CD8-positive, alpha-beta memory T cell (primary cell): ENCODE measurements at places on chromosomes 7 and 10.

GRCh38 chr7:142796001-142796500, 25.3 kb downstream of the PRSS2 start:
- no peak for DNase-seq

DNA sequence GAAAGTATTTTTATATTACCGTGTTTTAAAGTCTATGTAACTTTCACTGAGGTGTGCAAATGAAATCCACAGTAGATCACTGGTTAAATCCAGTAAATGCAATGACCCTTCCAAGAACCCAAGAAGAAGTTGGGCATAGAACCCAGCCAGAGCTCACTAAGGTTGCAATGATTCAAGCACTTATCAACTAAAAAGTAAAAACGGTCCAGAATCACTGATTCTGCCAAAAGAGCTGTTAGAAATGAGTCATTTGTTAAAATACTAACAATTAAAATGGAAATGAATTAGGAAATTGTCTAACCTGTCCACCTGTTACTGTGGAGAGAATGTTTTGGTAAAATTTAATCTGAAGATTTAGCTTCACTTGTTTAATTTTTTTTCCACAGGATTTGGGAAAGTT, 74.4 kb downstream of the ANK3 start:
- DNase-seq = no peak

DNA sequence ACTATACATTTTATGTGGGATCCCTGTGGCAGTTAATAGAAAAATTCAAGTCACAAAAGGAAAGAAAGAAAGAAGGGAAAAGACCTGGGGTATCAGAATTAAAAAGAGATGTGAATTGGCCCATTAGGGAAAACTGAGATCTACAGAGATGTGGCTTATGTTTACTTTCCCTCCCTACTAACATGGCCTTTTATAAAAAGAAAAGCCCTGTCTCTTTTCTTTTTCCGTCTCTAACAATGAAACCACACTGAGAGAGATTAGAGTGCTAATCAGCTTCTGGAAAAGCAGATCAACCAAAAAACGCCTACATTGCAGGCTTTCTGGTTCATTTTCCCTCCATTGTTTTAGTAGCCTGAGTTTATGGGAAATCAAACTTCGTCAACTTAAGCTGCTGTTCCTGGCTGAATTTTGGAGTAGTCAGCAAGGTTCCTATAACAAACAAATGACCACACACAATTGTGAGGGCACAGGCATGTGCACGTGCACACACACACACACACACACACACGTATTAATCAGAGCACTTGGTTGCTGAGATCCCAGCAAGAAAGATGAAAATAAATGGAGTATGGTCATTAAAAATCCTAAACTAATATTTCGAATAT, 235.1 kb downstream of the SORCS1 start:
- DNase-seq = no peak

- no peak for DNase-seq
Measured at GRCh38 chr10:16952610-16953009, 135.4 kb upstream of the RSU1 start.

GRCh38 chr7:17713584-17713983, 226.7 kb downstream of the SNX13 start:
- no peak for DNase-seq

DNA sequence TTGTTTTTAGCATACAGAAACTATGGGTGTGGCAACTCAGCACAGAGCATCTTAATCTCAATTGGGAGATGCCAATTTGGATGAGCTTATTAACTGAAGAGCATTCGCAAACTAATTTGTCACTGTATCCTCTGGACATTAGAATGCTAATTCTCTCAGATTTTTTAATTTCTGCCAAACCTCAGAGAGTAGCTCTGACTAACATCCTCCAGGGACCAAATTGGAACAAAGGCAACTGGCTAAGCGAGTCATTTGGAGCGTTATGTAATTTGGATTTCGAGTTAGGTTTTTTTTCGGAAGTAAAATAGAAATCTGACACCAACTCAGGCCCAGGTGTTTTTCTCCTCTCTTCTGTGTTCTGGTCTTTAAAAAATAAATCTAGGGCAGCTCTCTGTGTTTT, 201.9 kb downstream of the BMPER start:
- no peak for DNase-seq

- no peak for DNase-seq
Measured at GRCh38 chr7:113128031-113128430, 9.7 kb upstream of the SMIM30 start.

GRCh38 chr7:17185690-17186070, 112.8 kb upstream of the AHR start:
- DNase-seq = no peak

DNA sequence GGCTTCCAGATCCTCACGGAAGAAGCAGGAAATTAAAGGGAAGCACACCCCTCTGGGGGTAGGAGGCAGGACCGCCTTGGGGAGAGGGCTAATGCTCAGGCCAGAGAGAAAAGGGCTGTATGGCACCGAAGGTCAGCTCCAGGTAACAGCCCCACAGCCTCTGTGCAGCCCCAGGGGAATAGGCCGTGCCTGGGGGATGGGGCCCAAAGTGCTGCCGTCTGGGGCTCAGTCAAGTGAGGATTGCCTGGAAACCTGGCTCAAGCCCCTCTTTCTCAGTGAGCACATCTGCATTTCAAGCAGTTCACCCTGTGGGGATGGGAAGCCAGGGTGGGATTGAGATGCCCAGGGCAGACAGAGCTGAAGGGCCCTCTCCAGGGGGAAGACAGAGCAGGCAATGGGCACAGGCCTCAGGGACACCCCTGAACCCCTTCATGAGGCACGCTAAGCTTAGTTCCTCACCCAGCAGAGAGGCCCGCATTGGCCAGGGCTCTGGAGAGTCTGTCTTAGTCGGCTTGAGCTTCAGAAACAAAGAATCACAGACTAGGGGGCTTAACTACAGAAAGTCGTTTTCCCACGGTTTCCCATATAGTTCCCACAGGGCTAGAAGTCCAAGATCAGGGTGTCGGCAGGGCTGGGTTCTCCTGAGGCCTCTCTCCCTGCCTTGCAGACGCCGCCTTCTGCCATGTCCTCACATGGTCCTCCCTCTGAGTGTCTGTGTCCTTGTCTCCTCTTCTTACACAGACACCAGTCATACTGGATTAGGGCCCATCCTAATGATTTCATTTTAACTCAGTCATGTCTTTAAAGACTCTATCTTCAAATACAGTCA, 118.2 kb downstream of the PTPN20 start:
- no peak for DNase-seq

- DNase-seq = no peak
Measured at GRCh38 chr10:66852811-66853210, 73.0 kb upstream of the LRRTM3 start.

GRCh38 chr7:11625669-11626068, 206.3 kb downstream of the THSD7A start:
- no peak for DNase-seq

DNA sequence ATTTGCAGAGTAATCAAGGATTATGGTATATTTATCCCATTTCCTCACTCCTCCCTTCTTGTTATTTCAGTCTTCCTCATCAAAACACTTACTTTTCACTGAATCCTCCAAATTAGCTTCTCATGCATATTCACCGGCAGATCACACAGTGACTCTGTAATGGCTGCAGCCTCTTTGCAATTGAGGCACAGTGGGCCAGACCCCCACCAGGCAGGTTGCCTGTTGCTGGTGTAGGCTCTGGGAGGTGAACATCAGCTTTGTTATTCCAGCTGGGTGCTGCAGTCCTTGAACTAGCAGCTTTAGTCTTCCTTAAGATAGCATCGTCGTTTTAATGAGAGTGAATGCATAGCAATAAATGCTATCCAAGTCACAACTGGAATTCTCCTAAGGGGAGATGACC, 449.3 kb downstream of the CNTNAP2 start:
- DNase-seq = no peak

GRCh38 chr7:102193806-102194205, 92.9 kb upstream of the SH2B2 start:
- no peak for DNase-seq

- peak; percentile 61 for DNase-seq
Measured at GRCh38 chr7:2894118-2894940, 50.2 kb upstream of the GNA12 start.

DNA sequence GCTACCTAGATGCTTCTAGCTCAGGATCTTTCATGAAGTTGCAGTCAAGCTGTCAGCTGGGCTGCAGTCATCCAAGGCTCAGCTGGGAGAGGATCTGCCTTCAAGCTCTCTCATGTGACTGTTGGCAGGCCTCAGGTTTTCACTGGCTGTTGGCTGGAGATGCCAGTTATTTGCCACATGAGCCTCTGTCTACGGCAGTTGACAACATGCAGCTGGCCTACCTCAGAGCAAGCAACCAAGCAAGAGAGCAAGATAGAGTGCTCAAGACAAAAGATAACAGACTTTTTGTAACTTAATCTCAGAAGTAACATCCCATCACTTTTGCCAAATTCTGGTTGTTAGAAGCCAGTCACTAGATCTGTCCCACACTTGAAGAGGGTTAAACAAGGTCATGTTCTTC, 125.8 kb downstream of the TPST1 start:
- no peak for DNase-seq

GRCh38 chr7:86932038-86932512, 127.4 kb downstream of the ELAPOR2 start:
- DNase-seq = no peak

GRCh38 chr7:155893176-155893575, 80.9 kb upstream of the SHH start:
- no peak for DNase-seq

- no peak for DNase-seq
Measured at GRCh38 chr10:97174941-97175340, 10.8 kb downstream of the SLIT1 start.

GRCh38 chr7:139825666-139826290, 3.3 kb upstream of the TBXAS1 start:
- no peak for DNase-seq

DNA sequence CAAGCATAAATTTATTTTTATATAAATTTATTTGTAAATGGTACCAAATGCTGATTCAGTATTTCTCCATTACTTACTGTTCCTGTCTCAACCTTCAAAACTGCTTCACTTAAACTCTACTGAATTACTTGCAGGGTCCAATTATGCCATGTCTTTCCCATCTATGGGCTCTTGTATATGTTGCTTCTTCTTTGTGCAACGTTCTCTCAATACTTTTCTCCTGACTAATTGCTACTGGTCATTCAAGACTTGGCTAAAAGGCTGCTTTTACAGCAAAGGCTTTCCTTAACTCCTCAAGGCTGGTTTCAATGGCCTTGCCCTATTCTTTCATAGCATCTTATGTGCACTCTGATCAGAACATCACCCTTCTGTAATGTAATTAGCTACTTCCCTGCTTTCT, 67.9 kb downstream of the RNLS start:
- DNase-seq = no peak

- DNase-seq = no peak
Measured at GRCh38 chr10:5744849-5745248, 60.2 kb downstream of the TASOR2 start.

GRCh38 chr10:61286686-61287085, 166.5 kb downstream of the TMEM26 start:
- no peak for DNase-seq

- no peak for DNase-seq
Measured at GRCh38 chr7:143493751-143494150, 16.1 kb downstream of the TAS2R41 start.

GRCh38 chr10:89503151-89503550, 32.2 kb downstream of the SLC16A12 start:
- no peak for DNase-seq

DNA sequence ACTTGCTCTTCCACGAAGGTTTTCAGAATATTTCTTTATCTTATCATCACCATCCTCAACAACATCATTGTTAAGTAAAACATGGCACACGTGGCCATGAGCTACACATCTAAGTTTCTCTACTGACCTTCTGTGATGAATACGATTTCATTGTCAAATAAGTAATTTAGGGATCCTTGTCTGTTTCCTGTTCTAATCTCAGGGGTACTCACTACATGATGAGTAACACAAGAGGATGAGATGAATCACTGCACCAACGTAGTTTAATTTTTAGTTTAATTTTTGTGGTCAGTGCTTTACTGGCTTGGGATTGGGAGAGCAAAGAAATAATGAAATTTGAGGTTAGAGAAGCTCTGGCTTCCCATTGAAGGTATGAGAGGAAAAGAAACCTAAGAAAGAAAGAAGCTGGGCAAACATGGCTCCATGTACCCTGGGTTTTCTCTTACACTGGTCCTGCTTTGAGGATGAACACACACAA, 461.9 kb upstream of the KLF6 start:
- DNase-seq = no peak

- no peak for DNase-seq
Measured at GRCh38 chr7:132029369-132030085, 473.1 kb upstream of the PODXL start.

GRCh38 chr10:105981679-105982078, 1182.8 kb downstream of the SORCS1 start:
- no peak for DNase-seq

- no peak for DNase-seq
Measured at GRCh38 chr10:43857206-43857930, 208.7 kb upstream of the ZNF32 start.

GRCh38 chr7:95669513-95669912, 73.2 kb upstream of the PDK4 start:
- no peak for DNase-seq

DNA sequence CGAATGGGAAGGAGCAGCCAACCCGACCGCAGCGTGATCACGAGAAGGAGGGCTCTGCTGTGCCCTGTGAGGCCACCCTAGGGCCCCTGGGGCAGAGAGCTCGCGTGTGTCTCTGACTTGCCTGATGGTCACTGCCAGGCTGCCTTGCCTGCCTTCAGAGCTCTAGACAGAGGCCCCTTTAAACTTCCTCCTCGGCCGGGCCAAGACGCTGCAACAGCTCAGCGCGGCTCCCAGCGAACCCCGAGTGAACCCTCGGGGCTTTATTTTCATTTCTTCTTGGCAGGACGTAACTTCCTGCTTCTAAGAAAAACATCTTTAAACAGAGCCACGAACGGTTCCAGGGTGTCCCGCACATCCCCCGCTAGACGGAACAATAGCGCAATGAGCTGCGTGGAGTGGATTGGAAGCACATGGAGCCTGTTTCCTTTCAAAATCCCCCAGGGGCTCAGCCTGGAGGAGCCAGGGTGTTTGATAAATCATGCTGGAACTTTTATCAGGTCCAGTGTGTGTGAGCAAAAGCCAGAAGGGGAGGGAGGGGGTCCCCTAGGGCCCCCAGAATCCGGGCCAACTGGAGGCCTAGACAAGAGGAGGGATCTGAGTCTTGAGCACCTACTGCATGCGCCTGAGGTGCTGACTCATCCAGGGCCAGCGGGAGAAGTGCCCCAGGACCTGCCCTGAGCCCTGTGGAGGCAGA, 134.1 kb upstream of the GDF10 start:
- DNase-seq = no peak

- DNase-seq = no peak
Measured at GRCh38 chr10:70996549-70996948, 108.2 kb upstream of the PCBD1 start.

- DNase-seq = no peak
Measured at GRCh38 chr7:22187691-22188348, 169.1 kb downstream of the RAPGEF5 start.

GRCh38 chr10:46548498-46549090, 7.9 kb downstream of the GPRIN2 start:
- no peak for DNase-seq

- no peak for DNase-seq
Measured at GRCh38 chr10:57300718-57301117, 939.7 kb upstream of the ZWINT start.
